ENCODE measurements at places on chromosomes 11 and 22.

DNA sequence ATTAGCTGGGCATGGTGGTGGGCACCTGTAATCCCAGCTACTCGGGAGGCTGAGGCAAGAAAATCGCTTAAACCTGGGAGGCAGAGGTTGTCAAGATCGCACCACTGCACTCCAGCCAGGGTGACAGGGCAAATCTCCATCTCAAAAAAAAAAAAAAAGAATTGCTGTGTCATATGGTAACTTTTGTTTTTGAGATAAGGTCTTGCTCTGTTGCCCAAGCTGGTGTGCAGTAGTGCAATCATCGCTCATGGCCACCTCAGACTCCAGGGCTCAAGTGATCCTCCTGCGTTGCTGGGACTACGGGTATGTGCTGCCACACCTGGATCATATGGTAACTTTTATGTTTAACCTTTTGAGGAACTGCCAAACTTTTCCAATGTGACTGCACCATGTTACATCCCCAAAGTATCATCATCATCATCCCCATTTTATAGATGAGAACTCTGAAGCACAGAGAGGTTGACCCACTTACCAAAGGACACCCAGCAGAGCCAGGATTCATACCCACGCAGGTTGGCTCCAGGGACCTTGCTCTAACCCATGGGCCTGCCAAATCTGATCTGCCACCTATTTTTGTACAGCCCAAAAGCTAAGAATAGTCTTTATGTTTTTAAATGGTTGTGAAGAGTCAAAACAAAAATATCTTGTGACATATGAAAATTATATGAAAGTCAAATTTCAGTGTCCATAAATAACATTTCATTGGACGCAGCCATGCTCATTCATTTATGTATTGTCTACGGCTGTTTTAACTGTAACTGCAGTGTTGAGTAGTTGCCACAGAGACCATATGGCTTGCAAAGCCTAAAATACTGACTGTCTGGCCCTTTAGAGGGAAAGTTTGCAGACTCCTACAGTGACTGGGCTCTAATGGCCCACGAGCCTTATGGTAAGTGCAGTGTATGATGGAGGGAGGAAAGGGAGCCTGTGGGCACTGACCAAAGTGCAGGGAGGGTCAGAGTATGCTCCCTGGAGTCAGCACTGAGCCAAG lies 45.3 kb downstream of the GDPD5 start:
- DNase-seq = no peak

- no peak for DNase-seq
These were observed 152.2 kb upstream of the E2F8 start for GRCh38 chr11:19392847-19393518.

- DNase-seq = no peak
These were observed 147.8 kb downstream of the PKNOX2 start for GRCh38 chr11:125312391-125312790.

- DNase-seq = peak; percentile 50
These were observed 3.8 kb upstream of the OR5A2 start for GRCh38 chr11:59429924-59430516.

- no peak for DNase-seq
These were observed 17.1 kb downstream of the TIMP3 start for GRCh38 chr22:32818446-32819115.

DNA sequence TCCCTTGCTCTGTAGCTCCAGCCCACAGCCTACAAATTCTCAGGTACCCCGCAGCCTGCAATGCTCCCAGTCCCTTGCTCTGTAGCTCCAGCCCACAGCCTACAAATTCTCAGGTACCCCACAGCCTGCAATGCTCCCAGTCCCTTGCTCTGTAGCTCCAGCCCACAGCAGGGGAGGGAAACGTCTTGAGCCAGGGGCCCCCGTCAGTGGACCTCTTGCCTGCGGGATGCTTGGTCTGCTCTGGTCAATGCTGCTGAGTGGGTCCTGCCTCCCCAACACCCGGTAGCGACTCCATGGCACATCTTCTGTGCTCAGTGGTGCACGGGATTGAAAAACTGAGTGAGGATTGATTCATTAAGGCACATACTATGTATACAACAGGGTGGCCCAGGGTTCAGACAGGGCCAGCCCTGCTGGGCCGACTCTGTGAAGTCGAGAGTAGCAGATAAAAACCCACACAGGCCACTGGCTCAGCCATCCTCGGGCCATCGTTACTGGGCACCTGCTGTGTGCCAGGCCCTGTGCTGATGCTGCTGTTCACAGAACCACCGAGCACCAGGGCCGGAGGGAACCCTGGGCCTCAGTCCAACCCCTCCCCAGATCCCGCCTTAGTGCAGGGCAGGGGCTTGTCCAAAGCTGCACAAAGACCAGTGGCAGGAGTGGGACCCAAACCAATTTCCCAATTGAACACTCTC lies 69.7 kb downstream of the MYO7A start:
- DNase-seq = no peak

GRCh38 chr11:56214537-56214936 lies 19.5 kb downstream of the OR5T2 start:
- no peak for DNase-seq

GRCh38 chr11:113435190-113435968 lies 39.8 kb downstream of the DRD2 start:
- no peak for DNase-seq

DNA sequence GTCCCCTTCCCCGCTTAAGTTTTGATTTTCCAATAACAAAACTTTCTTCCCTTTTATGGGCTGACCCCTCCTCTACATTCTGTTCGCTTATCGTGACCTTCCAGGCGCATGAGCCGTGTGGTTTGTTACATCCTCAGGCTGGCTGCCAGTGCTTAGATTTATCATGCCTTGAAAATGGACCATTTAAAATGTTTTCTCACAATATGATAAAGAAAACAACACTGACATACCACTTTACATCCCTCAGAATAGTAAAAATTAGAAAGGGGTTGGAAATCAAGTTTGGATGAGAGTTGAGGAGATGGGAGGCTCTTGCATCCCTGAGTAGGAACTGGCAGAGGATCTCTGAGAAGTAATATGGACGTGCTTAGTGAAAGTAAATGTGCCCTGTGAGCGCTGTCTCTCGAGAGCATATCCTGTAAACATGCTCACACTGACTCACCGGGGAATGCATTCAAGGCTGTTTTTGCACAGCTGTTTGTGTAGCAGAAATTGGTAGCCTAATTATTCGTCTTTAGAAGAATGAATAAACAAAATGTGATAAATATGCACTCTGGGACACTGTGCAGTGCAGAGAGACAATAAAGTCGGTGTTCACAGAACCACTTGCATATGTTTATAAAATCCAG lies 17.1 kb upstream of the TOLLIP start:
- no peak for DNase-seq

GRCh38 chr11:121422675-121423074 lies 29.4 kb upstream of the SORL1 start:
- DNase-seq = peak; percentile 42

All from central memory CD4-positive, alpha-beta T cell (primary cell).